ENCODE measurements at places on chromosomes 5 and 9. TPM values are rescaled to one million over a fixed set of nuclear protein-coding genes. Genes with fewer than 3 reads are reported as not detected.

DNA sequence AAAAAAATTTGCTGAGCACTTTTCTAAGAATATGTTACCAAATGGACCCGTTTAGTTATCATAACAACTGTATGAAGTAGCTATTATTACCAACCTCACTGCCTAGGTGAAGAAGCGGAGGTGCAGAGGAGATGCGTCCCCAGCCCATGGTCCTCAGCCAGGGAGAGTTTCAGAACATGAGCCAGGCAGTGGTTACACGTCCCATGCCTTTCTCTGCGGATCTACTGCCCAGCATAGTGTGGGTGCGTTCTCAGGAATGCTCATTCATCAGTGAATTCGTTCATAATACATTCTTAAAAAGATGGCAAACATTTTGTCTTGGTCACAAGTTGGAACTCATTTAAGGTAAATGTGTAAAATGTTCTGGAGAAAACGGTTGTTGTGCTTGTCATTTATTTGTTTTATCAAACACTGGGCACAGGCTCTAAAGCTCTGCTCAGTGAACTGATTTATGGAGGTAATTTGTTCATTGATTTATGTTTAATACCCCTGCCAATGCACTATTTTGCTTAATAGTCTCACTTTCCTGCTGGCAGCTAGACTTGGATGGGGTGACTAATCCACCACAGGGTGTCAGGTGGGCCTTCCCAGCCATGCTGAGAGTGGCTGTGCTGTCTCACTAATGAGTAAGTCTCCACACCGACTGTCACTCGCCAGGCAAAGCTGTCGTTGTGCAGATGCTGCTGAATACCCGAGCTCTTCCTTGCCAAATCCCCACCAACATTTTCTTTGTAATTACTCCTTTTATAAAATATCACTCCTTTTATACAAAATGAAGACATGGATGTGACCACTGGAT, 248.8 kb downstream of the TENT4A start:
- H3K4me3 ChIP-seq: no peak overlapping the region
- DNase-seq: no peak

DNA sequence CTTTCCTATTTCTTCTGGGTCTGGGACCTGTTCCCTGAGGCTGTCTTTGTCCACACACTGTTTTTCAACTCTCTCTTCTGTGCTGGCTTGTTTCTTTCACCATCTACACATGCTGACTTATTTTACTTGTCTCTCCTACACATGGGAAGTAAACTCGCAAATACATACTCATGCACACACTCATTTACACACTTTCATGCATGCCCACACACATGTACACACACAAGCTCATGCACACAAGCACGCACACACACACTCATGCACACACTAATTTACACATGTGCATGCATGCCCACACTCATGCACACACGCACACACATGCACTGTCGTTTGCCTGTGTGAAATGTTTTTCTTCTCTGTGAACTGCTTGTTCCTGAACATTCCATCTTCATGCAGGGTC, 169.0 kb downstream of the IRX2 start:
- no peaks in the 10 kb centered on the region for H3K4me1 ChIP-seq
- no peak for DNase-seq
- peaks cover 3% of the 10 kb centered on the region for H3K27me3 ChIP-seq
- H3K4me3 ChIP-seq: no peak overlapping the region
- H3K36me3 ChIP-seq: no peaks in the 10 kb centered on the region

DNA sequence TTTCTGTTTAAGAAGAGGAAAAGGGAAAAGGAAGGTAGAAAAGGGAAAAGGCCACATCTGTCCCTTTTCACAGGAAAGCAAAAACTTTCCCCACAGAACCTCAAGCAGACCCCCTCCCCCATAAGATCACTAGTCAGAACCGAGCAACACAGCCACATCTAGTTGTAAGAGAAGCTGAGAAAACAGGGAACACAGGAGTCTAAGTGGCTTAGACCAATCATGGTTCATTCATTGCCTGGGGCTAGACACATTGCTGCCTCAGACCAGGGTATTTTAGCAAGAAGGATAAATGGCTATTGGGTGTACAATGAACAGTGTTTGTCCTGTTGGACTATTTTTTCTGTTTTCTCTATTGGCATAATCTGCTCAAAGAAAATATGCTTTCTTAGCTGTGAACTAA, 98.0 kb downstream of the ARL15 start:
- no peaks in the 10 kb centered on the region for H3K36me3 ChIP-seq
- DNase-seq: no peak
- no peaks in the 10 kb centered on the region for H3K4me1 ChIP-seq
- no peak overlapping the region for H3K27ac ChIP-seq
- H3K27me3 ChIP-seq: no peaks in the 10 kb centered on the region

- no peaks in the 10 kb centered on the region for H3K27me3 ChIP-seq
- no peak overlapping the region for H3K27ac ChIP-seq
- H3K4me3 ChIP-seq: no peak overlapping the region
Measured at GRCh38 chr9:89670114-89670513, 65.3 kb downstream of the GADD45G start.

- no peak overlapping the region for H3K27ac ChIP-seq
- DNase-seq: no peak
- no peaks in the 10 kb centered on the region for H3K4me1 ChIP-seq
- no peaks in the 10 kb centered on the region for H3K36me3 ChIP-seq
Measured at GRCh38 chr9:7042124-7042523, 284.4 kb downstream of the KDM4C start.

Gene BTNL9
- total RNA-seq: 5.0 TPM

DNA sequence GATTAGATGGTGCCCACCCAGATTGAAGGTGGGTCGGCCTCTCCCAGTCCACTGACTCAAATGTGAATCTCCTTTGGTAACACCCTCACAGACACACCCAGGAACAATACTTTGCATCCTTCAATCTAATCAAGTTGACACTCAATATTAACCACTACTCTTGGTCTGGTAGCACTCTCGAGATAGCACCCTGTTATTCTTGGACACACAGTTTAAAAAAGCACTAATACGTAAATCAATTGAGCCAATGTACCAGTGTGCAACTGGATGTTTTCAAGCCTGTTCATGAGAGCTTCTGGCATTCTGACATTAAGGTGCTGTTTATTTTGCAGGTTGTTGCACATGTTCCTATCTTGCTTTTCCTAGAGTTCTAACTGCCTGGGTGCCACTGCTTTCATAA, 35.3 kb downstream of the MARCHF3 start:
- no peaks in the 10 kb centered on the region for H3K27me3 ChIP-seq
- no peak overlapping the region for H3K4me3 ChIP-seq
- no peaks in the 10 kb centered on the region for H3K36me3 ChIP-seq

Gene CYLC2
- not detected for total RNA-seq

Gene SPATA9
- total RNA-seq: not detected

All from sigmoid colon (tissue), 7 donors.